ENCODE measurements at places on chromosomes 2 and 18. TPM values are rescaled to one million over a fixed set of nuclear protein-coding genes. Genes with fewer than 3 reads are reported as not detected.

The MAPK4 gene
- total RNA-seq, result not detected

The LDLRAD4 gene
- 0.88 TPM for total RNA-seq

The TMX3 gene
- total RNA-seq, result 94.5 TPM

The SERPINB13 gene
- not detected for total RNA-seq

The TMEFF2 gene
- total RNA-seq, result under 0.01 TPM

The ITGA4 gene
- total RNA-seq, result 9.0 TPM

The PIK3C3 gene
- total RNA-seq, result 59.4 TPM

The INSIG2 gene
- total RNA-seq, result 20.6 TPM

The AKAIN1 gene
- not detected for total RNA-seq

The CHRNG gene
- not detected for total RNA-seq

The CSRNP3 gene
- total RNA-seq, result 2.7 TPM

The LYPD6B gene
- 2.9 TPM for total RNA-seq

The RAB17 gene
- total RNA-seq, result not detected

The SCN1A gene
- total RNA-seq, result 0.72 TPM

The RTP5 gene
- not detected for total RNA-seq

The CDH7 gene
- total RNA-seq, result not detected

The ALK gene
- under 0.01 TPM for total RNA-seq
